ENCODE measurements at places on chromosomes 2 and 18. TPM values are rescaled to one million over a fixed set of nuclear protein-coding genes. Genes with fewer than 3 reads are reported as not detected.

DNA sequence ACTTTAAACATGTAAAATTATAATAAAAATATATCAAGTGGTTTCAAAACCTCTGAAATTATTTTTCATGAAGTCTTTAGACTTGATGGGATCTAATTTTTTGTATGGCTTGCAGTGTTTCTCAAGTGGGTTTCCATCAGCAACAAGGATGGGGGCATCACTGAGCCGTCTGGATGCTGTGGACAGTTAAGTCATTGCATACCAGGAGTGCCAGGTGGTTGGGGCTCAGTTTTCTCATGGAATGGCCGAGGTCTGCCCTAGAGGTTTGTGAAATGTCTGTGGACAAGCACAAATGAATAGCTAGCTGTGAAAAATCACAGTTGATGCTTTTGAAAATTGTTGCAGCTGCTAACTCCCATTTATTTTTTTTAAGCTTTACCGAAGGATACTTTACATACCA, 1.7 kb downstream of the PRELID3A start:
- H3K4me3 ChIP-seq, result no peak overlapping the region
- peaks cover 13% of the 10 kb centered on the region for H3K4me1 ChIP-seq
- H3K27me3 ChIP-seq, result no peaks in the 10 kb centered on the region
- DNase-seq, result no peak
- no peaks in the 10 kb centered on the region for H3K36me3 ChIP-seq
- no peak overlapping the region for H3K27ac ChIP-seq

TXNL1 gene
- total RNA-seq, result 50.0 TPM

DNA sequence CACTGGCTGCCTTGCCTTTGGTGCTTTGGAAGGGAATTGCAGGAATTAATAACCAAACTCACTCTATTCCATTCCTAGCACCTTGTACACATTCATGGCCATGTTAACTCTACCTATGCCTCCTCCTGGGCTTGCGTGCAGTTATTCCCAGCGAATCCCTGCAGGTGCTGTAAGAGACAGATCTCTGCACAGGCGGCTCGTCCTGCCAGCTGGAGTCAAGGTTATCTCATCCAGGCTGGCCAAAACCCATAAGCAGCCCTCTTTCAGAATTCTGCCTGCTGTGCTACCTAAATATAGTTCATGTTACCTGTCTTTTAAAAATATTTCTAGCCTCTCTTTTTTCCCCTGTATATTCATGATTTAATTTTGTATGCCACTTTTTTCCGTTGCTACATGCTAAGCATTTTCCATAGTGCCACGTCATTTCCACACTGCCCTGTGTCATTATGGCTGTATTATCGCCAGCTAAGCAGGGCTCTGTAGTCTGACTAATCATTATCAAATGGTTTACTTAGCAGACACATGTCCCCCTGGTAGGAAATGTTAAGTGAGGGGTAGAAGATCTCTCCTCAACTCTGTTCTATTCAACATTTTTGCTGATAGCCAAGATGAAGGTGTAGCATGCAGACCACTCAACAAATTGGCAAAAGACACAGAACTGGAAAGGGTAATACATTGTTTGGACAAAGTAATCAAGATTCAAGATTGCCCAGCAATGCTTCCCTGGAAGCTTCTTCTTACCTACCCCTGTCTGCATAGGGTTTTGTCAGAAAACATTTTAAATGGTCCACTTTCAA, 79.7 kb upstream of the TAF1B start:
- no peak overlapping the region for H3K27ac ChIP-seq
- no peaks in the 10 kb centered on the region for H3K27me3 ChIP-seq
- H3K4me3 ChIP-seq, result no peak overlapping the region
- DNase-seq, result no peak

DNA sequence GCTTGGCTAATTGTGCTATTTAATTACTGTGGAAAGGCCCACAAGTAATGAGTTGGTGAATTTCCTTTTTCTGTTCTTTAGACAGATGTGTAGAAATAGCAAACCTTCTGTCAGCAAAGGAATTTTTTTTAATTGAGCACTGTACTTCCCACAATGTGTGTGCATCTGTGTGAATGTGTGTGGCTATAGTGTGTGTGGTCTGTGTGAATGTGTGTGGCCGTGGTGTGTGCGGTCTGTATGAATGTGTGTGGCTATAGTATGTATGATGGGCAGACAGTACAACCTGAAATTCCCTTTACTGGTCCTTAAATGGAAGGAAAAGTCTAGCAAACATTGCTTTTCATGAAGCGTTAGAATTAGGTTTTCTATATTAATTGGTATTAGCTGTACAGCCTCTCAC, 203.5 kb upstream of the TPO start:
- no peak overlapping the region for H3K27ac ChIP-seq
- no peaks in the 10 kb centered on the region for H3K27me3 ChIP-seq
- H3K4me1 ChIP-seq, result no peaks in the 10 kb centered on the region
- no peak for DNase-seq

DNA sequence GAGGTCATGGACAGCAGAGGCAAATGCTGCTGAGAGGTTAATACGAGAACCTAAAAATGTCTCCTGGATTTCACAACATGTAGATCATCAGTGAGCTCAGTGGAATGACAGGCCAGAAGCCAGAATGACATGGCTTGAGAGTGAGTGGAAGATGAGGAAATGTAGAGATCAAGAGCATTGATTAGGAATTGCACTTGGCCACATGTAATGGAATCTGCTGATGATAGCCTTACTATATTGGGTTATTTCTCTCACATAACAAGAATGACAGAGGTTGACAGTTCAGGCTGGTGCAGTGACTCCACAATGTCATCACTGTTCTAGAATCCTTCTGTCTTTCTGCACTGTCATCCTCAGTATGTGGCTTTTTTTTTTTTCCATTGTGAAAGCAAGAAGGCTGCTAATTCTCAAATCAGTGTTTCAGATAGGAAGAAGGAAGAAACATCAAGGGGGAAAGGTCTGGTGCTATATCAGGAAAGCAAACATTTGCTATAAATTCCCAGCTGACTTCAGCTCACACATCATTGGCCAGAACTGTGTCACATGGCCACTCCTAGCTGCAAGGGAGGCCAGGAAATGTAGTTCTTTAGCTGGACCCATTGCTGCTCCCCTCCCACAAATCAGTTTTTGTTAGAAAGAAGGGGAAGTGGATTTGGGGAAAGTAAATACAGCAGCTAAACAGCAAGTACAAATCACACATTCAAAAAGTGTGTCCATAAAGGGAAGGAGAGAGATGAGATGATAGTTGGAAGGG, 127.2 kb downstream of the FAM161A start:
- H3K4me3 ChIP-seq, result no peak overlapping the region
- H3K4me1 ChIP-seq, result no peaks in the 10 kb centered on the region
- no peak for DNase-seq
- no peaks in the 10 kb centered on the region for H3K27me3 ChIP-seq

GRCh38 chr2:44324971-44325426, 36.3 kb downstream of the PREPL start:
- H3K4me3 ChIP-seq, result no peak overlapping the region
- H3K36me3 ChIP-seq, result peaks cover 13% of the 10 kb centered on the region
- H3K27me3 ChIP-seq, result no peaks in the 10 kb centered on the region
- no peak overlapping the region for H3K27ac ChIP-seq

KATNAL2 gene
- total RNA-seq, result 1.6 TPM

DNA sequence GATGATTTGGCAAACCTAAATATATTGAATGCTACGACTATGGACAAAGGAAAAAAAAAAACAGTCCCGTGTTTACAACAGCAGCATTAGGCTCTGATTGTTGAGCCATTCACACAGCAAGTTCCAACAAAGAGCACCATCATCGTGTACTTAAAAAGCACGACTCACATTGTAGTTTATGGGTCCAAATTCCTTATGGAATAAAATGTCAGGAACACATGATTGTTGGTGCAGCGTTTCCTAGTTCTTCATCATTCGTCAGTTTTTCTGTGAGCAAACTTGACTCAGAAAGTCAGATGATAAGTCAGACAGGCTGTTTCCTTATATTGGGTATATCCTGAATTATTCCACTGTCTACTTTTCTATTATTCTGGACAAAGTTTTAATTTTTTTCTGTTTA, 10.0 kb upstream of the KIDINS220 start:
- no peaks in the 10 kb centered on the region for H3K36me3 ChIP-seq
- DNase-seq, result no peak
- H3K4me3 ChIP-seq, result no peak overlapping the region
- no peaks in the 10 kb centered on the region for H3K27me3 ChIP-seq
- no peak overlapping the region for H3K27ac ChIP-seq
- no peaks in the 10 kb centered on the region for H3K4me1 ChIP-seq

DNA sequence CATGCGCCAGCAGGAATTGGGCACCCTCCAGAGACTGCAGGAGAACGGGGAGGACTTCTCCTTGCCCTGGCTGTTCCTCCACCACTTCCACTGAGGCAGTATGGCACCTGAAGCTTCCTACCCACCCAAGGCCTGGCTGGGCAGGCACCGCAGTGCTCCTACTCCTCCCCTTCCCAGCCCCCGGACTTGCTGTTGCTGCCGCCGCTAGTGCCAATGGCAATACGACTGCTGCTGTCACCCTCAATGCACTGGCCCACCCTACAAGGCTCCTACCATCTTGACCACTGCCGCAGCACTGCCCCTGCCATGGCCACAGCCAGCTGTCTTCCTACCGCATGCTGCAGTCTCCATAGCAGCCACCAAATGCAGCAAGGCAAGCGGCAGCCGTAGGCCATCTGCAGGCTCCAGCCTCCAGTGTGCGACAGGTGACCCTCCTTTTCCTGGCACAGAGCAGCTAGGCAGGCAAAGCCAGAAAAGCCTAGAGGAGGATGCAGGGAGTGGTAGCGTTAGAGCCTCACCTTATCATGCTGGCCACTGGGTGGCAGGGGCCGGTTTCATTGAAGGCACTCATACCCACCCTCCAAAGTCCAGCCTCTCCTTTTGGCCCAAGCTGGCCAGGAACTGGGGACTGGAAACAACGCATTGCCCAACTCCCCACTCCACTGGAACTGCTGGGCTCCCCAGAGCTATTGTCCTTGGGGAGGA, 47.4 kb upstream of the ANKRD62 start:
- no peak overlapping the region for H3K27ac ChIP-seq
- DNase-seq, result no peak
- H3K4me1 ChIP-seq, result no peaks in the 10 kb centered on the region
- no peaks in the 10 kb centered on the region for H3K27me3 ChIP-seq
- no peaks in the 10 kb centered on the region for H3K36me3 ChIP-seq

DNA sequence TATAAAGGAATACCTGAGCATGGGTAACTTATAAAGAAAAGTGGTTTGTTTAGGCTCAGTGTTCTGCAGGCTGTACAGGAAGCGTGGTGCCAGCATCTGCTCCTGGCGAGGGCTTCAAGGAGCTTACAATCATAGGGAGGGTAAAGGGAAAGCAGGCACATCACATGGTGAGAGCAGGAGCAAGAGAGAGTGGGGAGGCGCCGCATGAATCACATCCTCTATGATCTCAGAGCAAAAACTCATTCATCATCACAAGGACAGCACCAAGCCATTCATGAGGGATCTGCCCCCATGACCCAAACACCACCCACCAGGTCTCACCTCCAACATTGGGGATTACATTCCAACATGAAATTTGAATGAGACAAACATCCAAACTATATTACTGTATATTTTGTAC, 32.5 kb downstream of the R3HDM1 start:
- no peak overlapping the region for H3K4me3 ChIP-seq
- no peaks in the 10 kb centered on the region for H3K27me3 ChIP-seq
- H3K4me1 ChIP-seq, result no peaks in the 10 kb centered on the region
- H3K36me3 ChIP-seq, result peaks cover 5% of the 10 kb centered on the region

ADCYAP1 gene
- not detected for total RNA-seq

- H3K27ac ChIP-seq, result no peak overlapping the region
- H3K27me3 ChIP-seq, result no peaks in the 10 kb centered on the region
- DNase-seq, result no peak
- no peaks in the 10 kb centered on the region for H3K36me3 ChIP-seq
- no peak overlapping the region for H3K4me3 ChIP-seq
Observed at GRCh38 chr2:116706396-116706795, 1108.1 kb upstream of the DDX18 start.

Data from upper lobe of left lung (tissue), 6 donors.